ENCODE measurements at places on chromosomes 12 and 14. TPM values are rescaled to one million over a fixed set of nuclear protein-coding genes. Genes with fewer than 3 reads are reported as not detected.
A peak's percentile ranks its signal among the peaks of the same experiment; 100 is the strongest.

ADAMTS20 gene
- total RNA-seq, result not detected

CTDSP2 gene
- total RNA-seq, result 295 TPM

ETNK1 gene
- 77.9 TPM for total RNA-seq

ART4 gene
- total RNA-seq, result not detected

CSRP2 gene
- total RNA-seq, result not detected

KRT72 gene
- total RNA-seq, result 44.4 TPM

GRCh38 chr12:122051231-122051876 is 27.2 kb upstream of the MLXIP start:
- no peak for DNase-seq
- H3K4me3 ChIP-seq, result no peak overlapping the region
- H3K4me1 ChIP-seq, result no peaks in the 10 kb centered on the region
- no peak overlapping the region for H3K27ac ChIP-seq

DNA sequence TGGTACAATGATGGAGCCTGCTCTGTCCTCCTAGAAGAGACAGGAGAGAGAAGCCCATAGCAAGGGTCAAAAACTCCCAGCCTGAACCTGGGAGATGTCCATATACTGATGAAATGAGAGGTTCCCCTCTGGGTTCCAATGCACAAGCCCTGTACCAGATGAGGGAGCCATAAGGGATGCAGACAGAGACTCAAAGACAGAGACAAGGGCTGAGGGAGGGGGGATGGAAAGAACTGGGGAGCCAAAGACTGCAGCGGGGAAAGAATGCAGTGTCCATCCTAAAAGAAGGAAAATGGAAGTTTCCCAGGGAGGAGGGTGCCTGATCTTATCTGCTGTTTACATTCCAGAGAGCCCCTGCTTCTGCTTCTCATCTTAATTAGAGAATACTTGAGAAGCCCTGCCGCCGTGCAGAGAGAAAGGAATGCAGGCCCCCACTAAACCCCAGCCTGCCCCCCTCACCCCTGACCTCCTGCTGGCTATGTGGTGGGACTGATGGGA is 27.7 kb downstream of the KRT18 start:
- no peaks in the 10 kb centered on the region for H3K36me3 ChIP-seq
- H3K27me3 ChIP-seq, result no peaks in the 10 kb centered on the region
- no peak for DNase-seq
- no peaks in the 10 kb centered on the region for H3K4me1 ChIP-seq
- H3K27ac ChIP-seq, result no peak overlapping the region

DNA sequence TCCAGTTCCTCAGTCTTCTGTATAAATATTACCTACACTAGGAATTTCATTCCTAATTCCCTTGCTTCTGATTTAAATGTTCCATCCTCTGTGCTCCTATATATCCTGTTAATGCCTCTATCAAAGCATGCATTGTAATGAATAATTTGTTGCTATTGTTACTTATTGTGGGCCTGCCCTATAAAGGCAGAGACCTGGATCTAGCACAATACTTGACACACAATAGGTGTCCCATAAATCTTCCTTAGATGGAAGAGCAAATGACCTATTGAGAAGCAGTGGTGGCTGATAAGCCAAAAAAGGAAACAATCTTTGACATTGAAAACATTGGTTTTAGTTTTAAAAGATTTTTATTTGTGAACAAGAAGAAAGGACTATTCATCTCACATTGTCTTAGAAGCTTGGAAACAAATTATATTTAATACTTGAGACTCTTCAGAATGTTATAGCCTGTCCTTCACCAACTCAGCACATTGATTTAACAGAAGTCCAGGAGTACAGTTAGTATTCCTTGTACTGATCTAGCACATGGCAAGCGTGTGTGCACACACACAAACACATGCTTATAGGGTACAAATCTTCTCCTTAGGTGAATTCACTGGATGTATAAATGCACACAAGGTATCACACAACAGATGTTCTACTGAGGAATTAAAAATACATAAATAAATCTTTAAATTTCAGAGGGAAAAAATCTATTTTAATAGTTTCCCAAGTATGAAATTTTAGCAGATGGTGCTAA is 135.9 kb downstream of the DUSP6 start:
- peaks cover 5% of the 10 kb centered on the region for H3K4me1 ChIP-seq
- no peak overlapping the region for H3K27ac ChIP-seq
- no peak for DNase-seq
- no peaks in the 10 kb centered on the region for H3K36me3 ChIP-seq
- no peak overlapping the region for H3K4me3 ChIP-seq
- no peaks in the 10 kb centered on the region for H3K27me3 ChIP-seq

DNA sequence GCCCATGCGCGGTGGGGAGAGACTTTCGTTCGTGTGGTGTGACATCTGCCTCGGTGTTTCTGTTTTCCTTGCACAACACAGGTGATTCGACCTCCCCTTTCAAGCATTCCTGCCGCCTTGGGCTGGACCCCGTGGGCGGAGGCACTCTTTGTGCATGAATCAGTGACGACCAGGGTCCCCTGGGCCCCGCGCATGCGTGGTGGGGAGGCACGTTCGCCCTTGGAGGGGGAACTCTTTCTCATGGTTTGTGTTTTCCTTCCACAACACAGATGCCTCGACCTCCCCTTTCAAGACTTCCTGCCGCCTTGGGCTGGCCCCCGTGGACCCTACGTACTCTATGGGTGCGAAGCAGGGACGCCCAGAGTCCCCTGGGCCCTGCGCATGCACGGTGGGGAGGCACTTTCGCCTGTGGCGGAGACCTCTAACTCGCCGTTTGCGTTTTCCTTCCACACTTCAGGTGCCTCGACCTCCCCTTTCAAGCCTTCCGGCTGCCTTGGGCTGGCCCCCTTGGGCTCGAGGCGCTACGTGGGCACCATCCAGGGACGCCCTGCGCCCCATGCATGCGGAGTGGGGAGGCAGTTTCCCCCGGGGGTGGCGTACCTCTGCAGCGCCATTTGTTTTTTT is 340.9 kb downstream of the ALG10 start:
- no peak overlapping the region for H3K27ac ChIP-seq
- no peak for DNase-seq
- H3K36me3 ChIP-seq, result no peaks in the 10 kb centered on the region
- H3K4me3 ChIP-seq, result no peak overlapping the region
- H3K4me1 ChIP-seq, result no peaks in the 10 kb centered on the region

- peak overlapping the region; percentile 90 for H3K27ac ChIP-seq
- H3K4me3 ChIP-seq, result peak overlapping the region; percentile 44
- H3K27me3 ChIP-seq, result no peaks in the 10 kb centered on the region
- DNase-seq, result no peak
Observed at GRCh38 chr14:22531451-22532344, 57.3 kb downstream of the DAD1 start.

DNA sequence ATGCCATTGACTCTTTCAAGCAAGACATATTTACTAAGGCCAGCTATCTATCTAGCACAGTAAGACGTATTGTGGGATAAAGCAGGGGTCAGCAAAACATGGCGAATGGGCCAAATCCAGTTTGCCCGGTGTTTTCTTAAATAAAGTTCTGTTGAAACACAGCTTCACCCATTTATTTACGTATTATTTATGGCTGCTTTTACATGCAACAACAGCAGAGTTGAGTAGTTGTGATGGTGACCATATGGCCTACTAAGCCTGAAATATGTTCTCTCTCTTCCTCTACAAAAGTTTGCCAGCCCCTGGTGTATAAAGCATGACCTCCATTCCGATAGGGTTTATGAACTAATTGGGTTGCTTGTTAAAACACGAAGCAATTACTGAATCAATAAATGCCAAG is 322.1 kb downstream of the CCDC91 start:
- DNase-seq, result no peak
- H3K36me3 ChIP-seq, result no peaks in the 10 kb centered on the region
- no peak overlapping the region for H3K4me3 ChIP-seq
- no peak overlapping the region for H3K27ac ChIP-seq

DNA sequence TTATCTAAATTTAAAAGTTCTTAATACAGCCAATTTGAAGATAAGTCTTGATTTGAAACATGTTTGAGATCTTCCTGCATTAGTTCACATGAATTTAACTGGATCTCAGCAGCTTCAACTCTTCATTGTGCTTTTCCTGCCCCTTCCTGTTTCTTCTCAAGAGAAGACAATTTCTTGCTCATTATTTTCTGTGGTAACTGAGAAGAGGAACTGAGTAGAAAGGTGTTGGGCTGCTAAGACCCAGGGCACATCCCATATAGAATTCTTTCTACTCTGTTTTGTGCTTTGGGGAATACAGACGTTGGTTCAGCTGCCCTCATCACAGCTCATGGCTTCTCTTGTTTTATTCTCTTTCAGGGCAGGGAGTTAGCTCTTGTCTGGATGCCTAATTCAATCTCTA is 110.2 kb downstream of the SNAPC1 start:
- no peaks in the 10 kb centered on the region for H3K36me3 ChIP-seq
- DNase-seq, result no peak
- H3K27ac ChIP-seq, result no peak overlapping the region
- no peaks in the 10 kb centered on the region for H3K4me1 ChIP-seq

DNA sequence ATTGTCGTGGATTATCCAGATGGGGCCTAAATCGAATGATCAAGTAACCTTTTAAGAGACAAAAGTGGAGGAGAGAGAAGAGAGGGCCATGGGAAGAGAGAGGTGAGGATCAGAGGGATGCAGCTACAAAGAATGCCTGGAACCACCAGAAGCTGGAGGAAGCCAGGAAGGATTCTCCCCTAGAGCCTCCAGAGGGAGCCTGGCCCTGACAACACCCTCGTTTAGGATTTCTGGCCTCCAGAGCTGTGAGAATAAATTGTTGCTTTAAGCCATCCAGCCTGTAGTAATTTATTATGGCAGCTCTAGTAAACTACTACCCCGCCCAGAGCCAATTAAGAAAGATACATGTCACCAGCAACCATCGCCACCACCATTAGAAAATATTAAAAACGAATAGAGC is 46.2 kb upstream of the GSC start:
- H3K36me3 ChIP-seq, result no peaks in the 10 kb centered on the region
- H3K4me1 ChIP-seq, result no peaks in the 10 kb centered on the region
- no peak for DNase-seq
- no peaks in the 10 kb centered on the region for H3K27me3 ChIP-seq
- H3K27ac ChIP-seq, result no peak overlapping the region

- H3K27ac ChIP-seq, result peak overlapping the region; percentile 96
- no peaks in the 10 kb centered on the region for H3K36me3 ChIP-seq
- peak overlapping the region; percentile 77 for H3K4me3 ChIP-seq
- no peaks in the 10 kb centered on the region for H3K27me3 ChIP-seq
- peaks cover 20% of the 10 kb centered on the region for H3K4me1 ChIP-seq
- no peak for DNase-seq
Observed at GRCh38 chr12:113186033-113186365, 478 bp downstream of the RITA1 start.

GRCh38 chr14:29930283-29930682 is 2.6 kb upstream of the PRKD1 start:
- no peaks in the 10 kb centered on the region for H3K36me3 ChIP-seq
- no peak overlapping the region for H3K4me3 ChIP-seq
- DNase-seq, result no peak
- H3K4me1 ChIP-seq, result no peaks in the 10 kb centered on the region
